Epithelial cell of umbilical artery (primary cell): ENCODE measurements at places on chromosomes 13 and 19. TPM values are rescaled to one million over a fixed set of nuclear protein-coding genes. Genes with fewer than 3 reads are reported as not detected.

Gene BCAM
- 10.0 and 19.8 TPM in 2 replicates for total RNA-seq

Gene ACER1
- not detected in 2 replicates for total RNA-seq

Gene ZNF667
- total RNA-seq = 1.6 and 1.8 TPM in 2 replicates

Gene RFPL4AL1
- not detected in 2 replicates for total RNA-seq

Gene MAP3K10
- total RNA-seq = 6.1 and 6.5 TPM in 2 replicates

Gene COMP
- total RNA-seq = not detected in 2 replicates

Gene ASF1B
- 17.9 TPM in 2 replicates for total RNA-seq

Gene HSPB6
- total RNA-seq = 0.65 and 3.0 TPM in 2 replicates

Gene TMIGD2
- not detected in 2 replicates for total RNA-seq

Gene CYP4F11
- not detected in 2 replicates for total RNA-seq

Gene ZNF846
- 2.6 and 5.3 TPM in 2 replicates for total RNA-seq

Gene LINGO3
- not detected in 2 replicates for total RNA-seq

Gene SERP2
- 1.3 and 1.4 TPM in 2 replicates for total RNA-seq

Gene ATP8B3
- total RNA-seq = 0.76 and 1.6 TPM in 2 replicates

Gene KIR2DL1
- total RNA-seq = not detected in 2 replicates

Gene CEACAM3
- total RNA-seq = not detected in 2 replicates

Gene FCAR
- not detected in 2 replicates for total RNA-seq

Gene SACS
- 71.9 and 138 TPM in 2 replicates for total RNA-seq

Gene CD37
- total RNA-seq = not detected in 2 replicates

Gene LYPD5
- total RNA-seq = 0.32 and 0.46 TPM in 2 replicates

Gene MYBPC2
- not detected in 2 replicates for total RNA-seq

Gene FIZ1
- total RNA-seq = 1.8 and 2.6 TPM in 2 replicates

Gene CRTC1
- 0.97 and 1.1 TPM in 2 replicates for total RNA-seq

Gene PDE4C
- 0.15 TPM in 1 of 2 replicates, not detected in the other for total RNA-seq

Gene ODAD3
- total RNA-seq = under 0.01 TPM in 1 of 2 replicates, not detected in the other

Gene CD209
- not detected in 2 replicates for total RNA-seq

Gene TBXA2R
- 0.30 and 0.65 TPM in 2 replicates for total RNA-seq

Gene CASP14
- total RNA-seq = not detected in 2 replicates

Gene GEMIN7
- 30.5 and 33.5 TPM in 2 replicates for total RNA-seq

Gene SYCN
- not detected in 2 replicates for total RNA-seq

Gene CARM1
- 20.5 and 22.7 TPM in 2 replicates for total RNA-seq

Gene PRR19
- total RNA-seq = not detected in 2 replicates

Gene AKAP8
- total RNA-seq = 15.7 and 19.5 TPM in 2 replicates

Gene FBXO27
- 1.2 and 1.6 TPM in 2 replicates for total RNA-seq

Gene GRIK5
- 2.3 and 4.3 TPM in 2 replicates for total RNA-seq

Gene SRRM5
- total RNA-seq = not detected in 2 replicates

Gene FXYD1
- not detected in 2 replicates for total RNA-seq

Gene TTC9B
- total RNA-seq = not detected in 2 replicates

Gene LGALS14
- total RNA-seq = not detected in 2 replicates

Gene HSPH1
- total RNA-seq = 44.8 and 88.9 TPM in 2 replicates

Gene MRPL54
- 61.7 and 89.7 TPM in 2 replicates for total RNA-seq

Gene ZNF575
- not detected in 2 replicates for total RNA-seq

Gene WTIP
- 28.6 and 34.4 TPM in 2 replicates for total RNA-seq

Gene DAZAP1
- total RNA-seq = 69.9 and 76.7 TPM in 2 replicates

Gene HNRNPM
- 78.3 and 91.6 TPM in 2 replicates for total RNA-seq

Gene TEX26
- total RNA-seq = not detected in 2 replicates

Gene SIGLEC8
- not detected in 2 replicates for total RNA-seq

Gene BEST2
- not detected in 2 replicates for total RNA-seq

Gene RUBCNL
- under 0.01 TPM in 1 of 2 replicates, not detected in the other for total RNA-seq

Gene CEACAM7
- 0.32 TPM in 1 of 2 replicates, not detected in the other for total RNA-seq

Gene CGB1
- not detected in 2 replicates for total RNA-seq

Gene ZNF556
- total RNA-seq = not detected in 2 replicates

Gene CLN5
- 21.4 and 25.7 TPM in 2 replicates for total RNA-seq

Gene UPF1
- 70.2 and 88.9 TPM in 2 replicates for total RNA-seq

Gene KCNC3
- under 0.01 TPM in 2 replicates for total RNA-seq
